ENCODE measurements at places on chromosomes 3 and 15. TPM values are rescaled to one million over a fixed set of nuclear protein-coding genes. Genes with fewer than 3 reads are reported as not detected.

TMEM212 gene
- not detected for total RNA-seq

ATXN7 gene
- 101 TPM for total RNA-seq

HHATL gene
- total RNA-seq = not detected

STOML1 gene
- total RNA-seq = 10.2 TPM

IL17RE gene
- total RNA-seq = 64.8 TPM

FBXL2 gene
- 2.5 TPM for total RNA-seq

RHOV gene
- total RNA-seq = 77.4 TPM

GOLGA8J gene
- not detected for total RNA-seq

CCDC32 gene
- total RNA-seq = 19.4 TPM

C3orf49 gene
- not detected for total RNA-seq

GABRG3 gene
- total RNA-seq = 3.9 TPM

SLC22A14 gene
- total RNA-seq = not detected

RASGRF1 gene
- not detected for total RNA-seq

ANKUB1 gene
- total RNA-seq = not detected

GRCh38 chr3:106092792-106093191 lies 224.0 kb upstream of the CBLB start:
- H3K27me3 ChIP-seq = no peaks in the 10 kb centered on the region
- H3K4me1 ChIP-seq = no peaks in the 10 kb centered on the region
- no peak for DNase-seq
- H3K4me3 ChIP-seq = no peak overlapping the region
- H3K27ac ChIP-seq = no peak overlapping the region
- H3K36me3 ChIP-seq = no peaks in the 10 kb centered on the region

- peak overlapping the region; percentile 78 for H3K27ac ChIP-seq
- peak overlapping the region; percentile 23 for H3K4me3 ChIP-seq
- no peak for DNase-seq
- peaks cover 50% of the 10 kb centered on the region for H3K4me1 ChIP-seq
These were observed 24.4 kb upstream of the COPG1 start for GRCh38 chr3:129224984-129225393.

DNA sequence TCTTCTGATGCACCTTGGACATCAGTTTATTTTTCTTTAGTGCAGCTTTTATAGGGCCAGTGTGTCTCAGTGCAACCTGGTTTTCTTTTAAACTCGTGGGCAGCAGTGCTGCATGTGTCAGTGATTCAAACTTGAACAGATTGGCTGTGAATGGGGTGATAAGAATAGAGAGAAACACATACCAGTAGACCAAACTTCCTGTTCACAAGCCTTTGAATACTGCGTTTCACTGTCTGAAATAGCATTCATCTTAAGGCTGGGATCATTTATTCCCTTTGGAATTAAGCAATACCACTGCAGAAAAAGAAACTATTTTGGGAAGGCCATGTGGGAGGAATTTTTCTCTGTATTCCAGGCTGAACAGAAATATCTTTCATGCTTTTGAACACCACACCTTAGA lies 51.7 kb downstream of the PHLDB2 start:
- H3K4me1 ChIP-seq = peaks cover 17% of the 10 kb centered on the region
- no peak overlapping the region for H3K4me3 ChIP-seq

- H3K27me3 ChIP-seq = no peaks in the 10 kb centered on the region
- no peaks in the 10 kb centered on the region for H3K36me3 ChIP-seq
- H3K4me1 ChIP-seq = no peaks in the 10 kb centered on the region
- no peak overlapping the region for H3K27ac ChIP-seq
- H3K4me3 ChIP-seq = no peak overlapping the region
- DNase-seq = no peak
These were observed 374.1 kb downstream of the EFHB start for GRCh38 chr3:19559724-19560442.

DNA sequence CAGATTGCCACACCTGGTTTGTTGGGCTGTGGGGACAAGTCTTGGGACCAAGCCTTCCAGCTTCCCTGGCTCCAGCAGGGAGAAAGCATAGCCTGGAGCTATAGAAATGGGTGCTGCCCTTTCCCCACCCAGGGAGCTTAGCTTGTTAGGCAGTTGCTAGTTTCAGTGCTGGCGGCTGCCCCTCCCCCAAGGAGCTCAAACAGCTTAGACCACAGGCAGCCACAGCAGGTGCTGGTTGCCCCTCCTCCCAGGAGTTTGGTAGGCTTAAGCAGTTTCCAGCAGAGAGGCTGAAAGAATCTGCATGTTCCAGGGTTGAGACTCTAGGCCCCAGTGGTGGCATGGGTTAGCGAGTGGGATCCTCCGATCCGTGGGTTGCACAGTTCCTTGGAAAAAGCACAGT lies 889.7 kb downstream of the IGSF11 start:
- no peaks in the 10 kb centered on the region for H3K4me1 ChIP-seq
- H3K27me3 ChIP-seq = no peaks in the 10 kb centered on the region
- no peaks in the 10 kb centered on the region for H3K36me3 ChIP-seq
- no peak for DNase-seq
- no peak overlapping the region for H3K27ac ChIP-seq
- no peak overlapping the region for H3K4me3 ChIP-seq

- no peak overlapping the region for H3K4me3 ChIP-seq
- peaks cover 4% of the 10 kb centered on the region for H3K4me1 ChIP-seq
- no peaks in the 10 kb centered on the region for H3K36me3 ChIP-seq
- DNase-seq = no peak
These were observed 2.2 kb upstream of the ITIH1 start for GRCh38 chr3:52774901-52775864.

- H3K4me1 ChIP-seq = no peaks in the 10 kb centered on the region
- H3K27me3 ChIP-seq = no peaks in the 10 kb centered on the region
- H3K4me3 ChIP-seq = no peak overlapping the region
- no peak overlapping the region for H3K27ac ChIP-seq
- no peak for DNase-seq
- H3K36me3 ChIP-seq = no peaks in the 10 kb centered on the region
These were observed 346.6 kb downstream of the CNTN6 start for GRCh38 chr3:1439395-1439794.

DNA sequence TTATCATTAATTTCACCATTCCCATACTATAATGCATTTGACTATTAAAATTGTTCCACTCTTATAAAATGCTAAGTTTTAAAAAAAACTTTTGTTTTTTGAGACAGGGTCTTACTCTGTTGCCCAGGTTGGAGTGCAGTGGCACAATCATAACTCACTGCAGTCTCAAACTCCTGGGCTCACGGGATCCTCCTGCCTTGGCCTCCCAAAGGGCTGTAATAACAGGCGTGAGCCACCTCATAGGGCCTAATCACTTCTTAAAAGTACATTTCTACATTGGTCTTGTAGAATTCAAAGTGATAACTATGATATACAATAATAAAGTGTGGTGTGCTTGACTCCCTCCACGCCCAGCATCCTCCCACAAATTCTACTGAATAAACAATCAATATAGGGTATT lies 3.0 kb downstream of the DENND4A start:
- H3K27me3 ChIP-seq = no peaks in the 10 kb centered on the region
- H3K4me3 ChIP-seq = no peak overlapping the region
- no peak for DNase-seq
- peaks cover 30% of the 10 kb centered on the region for H3K4me1 ChIP-seq
- no peaks in the 10 kb centered on the region for H3K36me3 ChIP-seq

GRCh38 chr3:170600005-170600624 lies 14.2 kb upstream of the SLC7A14 start:
- no peaks in the 10 kb centered on the region for H3K4me1 ChIP-seq
- DNase-seq = no peak
- no peak overlapping the region for H3K4me3 ChIP-seq
- H3K36me3 ChIP-seq = no peaks in the 10 kb centered on the region
- H3K27ac ChIP-seq = no peak overlapping the region

GRCh38 chr3:17642474-17642873 lies 100.0 kb downstream of the TBC1D5 start:
- no peak overlapping the region for H3K27ac ChIP-seq
- no peaks in the 10 kb centered on the region for H3K36me3 ChIP-seq
- DNase-seq = no peak
- H3K4me3 ChIP-seq = no peak overlapping the region
- no peaks in the 10 kb centered on the region for H3K27me3 ChIP-seq

DNA sequence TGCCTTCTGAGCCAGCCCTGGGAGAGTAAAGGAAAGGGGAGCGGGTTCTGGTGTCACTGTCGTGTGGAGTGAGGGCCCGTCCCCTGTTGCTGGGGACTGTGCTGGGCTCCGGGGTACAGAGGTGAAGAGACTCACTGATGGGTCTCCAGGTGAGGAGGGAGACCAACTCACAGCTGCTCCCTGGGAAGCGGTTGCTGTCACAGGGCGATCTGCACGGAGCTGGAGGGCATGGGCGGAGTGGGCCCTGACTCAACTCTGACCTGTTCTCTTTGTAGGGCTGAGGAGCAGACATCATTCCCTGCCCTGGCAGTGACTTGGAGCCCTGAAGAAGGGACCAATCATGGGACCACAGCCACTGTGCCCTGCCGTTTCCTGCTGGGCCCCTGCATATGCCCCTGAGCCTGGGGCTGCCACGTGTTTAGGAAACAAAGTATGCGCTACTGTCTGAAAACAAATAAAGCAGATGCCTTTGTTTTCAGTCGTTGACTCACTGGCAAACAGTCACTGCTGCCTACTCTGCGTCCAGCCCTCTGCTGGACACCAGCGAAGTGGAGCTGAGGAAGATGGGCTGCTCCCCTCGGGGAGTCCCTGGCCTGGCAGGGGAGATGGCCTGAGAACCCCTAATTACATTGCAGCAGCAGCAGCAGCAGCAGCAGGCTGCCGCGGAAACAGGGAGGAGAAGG lies 22.9 kb upstream of the PLXNA1 start:
- peaks cover 71% of the 10 kb centered on the region for H3K4me1 ChIP-seq
- peak overlapping the region; percentile 78 for H3K27ac ChIP-seq
- no peak for DNase-seq
- H3K27me3 ChIP-seq = no peaks in the 10 kb centered on the region
- no peak overlapping the region for H3K4me3 ChIP-seq

- no peaks in the 10 kb centered on the region for H3K36me3 ChIP-seq
- H3K4me1 ChIP-seq = no peaks in the 10 kb centered on the region
- no peak overlapping the region for H3K27ac ChIP-seq
- H3K27me3 ChIP-seq = no peaks in the 10 kb centered on the region
- DNase-seq = no peak
These were observed 382.1 kb downstream of the GAP43 start for GRCh38 chr3:116005404-116005803.

DNA sequence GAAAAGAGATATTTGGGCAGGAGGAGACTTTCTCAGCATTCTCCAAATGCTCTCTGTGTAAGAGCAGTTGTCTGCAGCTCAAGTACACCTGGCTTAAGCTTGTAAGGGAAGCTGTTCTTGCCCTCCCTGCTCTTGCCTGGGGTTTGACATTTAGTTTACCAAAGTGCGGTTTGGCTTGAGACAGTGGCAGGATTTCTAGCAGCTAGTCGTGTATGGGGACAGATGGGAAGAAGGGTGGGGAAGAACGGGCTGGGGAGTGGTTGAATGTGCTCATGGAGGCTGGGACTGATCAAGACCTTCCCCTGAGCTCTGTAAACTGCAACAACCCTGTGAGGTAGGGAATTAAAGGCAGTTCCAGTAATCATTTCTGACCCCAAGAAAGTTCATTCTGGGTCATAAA lies 39.8 kb downstream of the SQOR start:
- no peaks in the 10 kb centered on the region for H3K27me3 ChIP-seq
- peaks cover 2% of the 10 kb centered on the region for H3K4me1 ChIP-seq
- H3K36me3 ChIP-seq = peaks cover 76% of the 10 kb centered on the region
- H3K27ac ChIP-seq = no peak overlapping the region
- H3K4me3 ChIP-seq = no peak overlapping the region

DNA sequence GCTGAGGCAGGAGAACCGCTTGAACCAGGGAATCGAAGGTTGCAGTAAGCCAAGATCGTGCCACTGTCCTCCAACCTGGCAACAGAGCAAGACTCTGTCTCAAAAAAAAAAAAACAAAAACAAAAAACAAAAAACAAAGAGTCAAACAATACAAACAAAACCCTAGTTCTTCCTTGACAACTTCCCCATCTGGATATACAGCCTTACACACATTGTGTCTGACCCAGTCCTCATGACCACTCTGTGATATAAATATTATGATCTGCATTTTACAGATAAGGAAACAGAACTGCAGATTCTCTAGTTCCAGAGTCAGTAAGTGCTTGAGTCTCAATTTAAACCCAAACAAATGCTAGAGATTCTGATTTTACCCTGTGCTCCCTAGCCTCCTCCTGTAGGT lies 4.8 kb upstream of the ESYT3 start:
- H3K4me3 ChIP-seq = no peak overlapping the region
- H3K27me3 ChIP-seq = peaks cover 9% of the 10 kb centered on the region
- DNase-seq = no peak
- H3K27ac ChIP-seq = no peak overlapping the region
- no peaks in the 10 kb centered on the region for H3K36me3 ChIP-seq

- peak overlapping the region; percentile 10 for H3K27ac ChIP-seq
- no peaks in the 10 kb centered on the region for H3K36me3 ChIP-seq
- peaks cover 5% of the 10 kb centered on the region for H3K4me1 ChIP-seq
These were observed 35.1 kb downstream of the P2RY1 start for GRCh38 chr3:152870027-152870426.

- no peaks in the 10 kb centered on the region for H3K36me3 ChIP-seq
- no peak for DNase-seq
- no peak overlapping the region for H3K27ac ChIP-seq
- H3K4me1 ChIP-seq = peaks cover 3% of the 10 kb centered on the region
- no peak overlapping the region for H3K4me3 ChIP-seq
- no peaks in the 10 kb centered on the region for H3K27me3 ChIP-seq
These were observed 93.2 kb upstream of the LRIG1 start for GRCh38 chr3:66593978-66594377.

DNA sequence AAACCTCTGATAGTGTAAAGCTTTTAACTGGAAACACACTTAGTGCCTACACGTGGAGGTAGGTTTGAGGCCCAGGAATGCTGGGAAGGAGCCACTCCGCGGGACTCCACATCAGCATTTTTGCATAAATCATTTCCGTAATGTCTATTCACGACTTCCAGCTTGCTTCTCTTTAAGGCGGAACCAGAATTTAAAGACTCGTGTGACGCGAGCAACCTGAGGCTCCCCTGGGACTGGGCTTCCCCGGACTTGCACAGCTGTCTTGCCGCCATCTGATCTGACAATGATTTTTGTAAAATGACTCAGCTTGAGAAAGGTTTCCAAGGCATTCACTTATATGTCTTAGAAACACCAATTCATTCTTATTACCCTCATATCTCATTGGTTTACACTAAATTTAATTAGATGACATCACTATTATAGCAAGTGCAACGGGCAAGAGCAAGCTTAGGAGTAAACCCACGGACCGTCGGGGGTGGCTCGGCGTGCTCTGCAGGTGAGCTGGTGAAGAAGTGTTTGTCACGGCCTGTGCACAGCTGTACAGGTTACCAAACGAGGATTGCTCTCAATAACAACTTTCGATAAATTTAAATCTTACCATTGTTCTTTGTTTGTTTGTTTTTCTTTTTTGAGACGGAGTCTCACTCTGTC lies 95.2 kb downstream of the CHSY1 start:
- no peaks in the 10 kb centered on the region for H3K4me1 ChIP-seq
- no peaks in the 10 kb centered on the region for H3K27me3 ChIP-seq
- H3K36me3 ChIP-seq = no peaks in the 10 kb centered on the region
- DNase-seq = no peak
- no peak overlapping the region for H3K27ac ChIP-seq
- H3K4me3 ChIP-seq = no peak overlapping the region

DNA sequence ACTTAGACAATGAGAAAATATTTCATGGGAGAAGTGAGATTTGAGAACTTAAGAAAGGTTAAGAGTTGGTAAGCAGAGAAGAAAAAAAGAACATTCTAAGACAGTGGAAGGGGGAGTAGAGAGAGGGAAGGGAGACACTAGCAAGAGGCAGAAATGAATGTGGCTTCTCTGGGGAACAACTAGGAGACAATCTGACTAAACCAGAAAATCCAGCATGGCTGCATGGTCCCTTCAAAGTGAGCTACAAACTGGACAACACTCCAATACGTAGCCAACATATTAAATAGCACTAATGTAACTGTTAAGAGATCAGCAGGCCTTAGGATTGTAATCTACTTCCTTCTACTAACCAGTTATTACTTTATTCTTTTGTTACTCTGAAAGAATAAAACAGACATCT lies 89.7 kb downstream of the NR1I2 start:
- no peak for DNase-seq
- no peaks in the 10 kb centered on the region for H3K36me3 ChIP-seq
- H3K27ac ChIP-seq = no peak overlapping the region
- H3K4me1 ChIP-seq = peaks cover 3% of the 10 kb centered on the region
- H3K4me3 ChIP-seq = no peak overlapping the region
- no peaks in the 10 kb centered on the region for H3K27me3 ChIP-seq

All from suprapubic skin (tissue), 4 donors.